ENCODE measurements at places on chromosomes 5 and 9.

DNA sequence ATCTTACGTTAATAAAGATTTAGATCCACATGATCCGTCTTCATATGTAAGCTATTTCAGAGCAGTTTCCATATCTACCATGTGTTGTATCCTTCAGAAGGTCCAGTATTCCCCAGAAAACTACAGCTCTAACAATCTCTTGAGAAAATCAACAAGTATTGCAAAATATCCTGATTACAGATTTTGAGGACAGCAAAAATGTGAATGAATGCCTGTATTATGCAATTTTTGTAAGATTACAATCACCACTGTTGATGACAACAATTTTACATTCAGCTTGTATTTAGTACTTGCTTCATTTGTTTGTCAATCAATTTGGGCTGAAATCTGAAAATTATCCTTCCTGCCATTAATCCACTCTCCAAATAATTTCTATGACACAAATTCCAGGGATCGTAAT is 43.0 kb upstream of the FLT4 start:
- no peak for DNase-seq

DNA sequence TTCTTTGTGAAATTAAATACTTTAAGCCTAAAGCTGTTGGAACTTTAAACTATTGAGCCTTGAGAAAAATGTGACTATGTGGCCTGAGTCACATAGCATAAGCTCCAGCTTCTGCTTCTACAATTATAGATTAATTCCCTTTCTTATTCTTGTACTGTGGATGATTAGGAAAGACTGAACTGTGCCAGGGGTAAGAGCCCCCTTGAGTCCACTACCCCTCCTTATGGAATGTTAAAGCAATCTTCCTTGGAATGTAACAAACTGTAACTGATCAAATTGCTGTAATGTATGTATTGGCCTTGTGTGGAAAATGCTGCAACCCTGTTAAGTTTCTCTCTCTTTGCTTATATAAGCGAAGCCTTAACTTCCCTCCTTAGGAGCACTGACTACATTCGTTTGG is 273.2 kb downstream of the FAM170A start:
- no peak for DNase-seq

DNA sequence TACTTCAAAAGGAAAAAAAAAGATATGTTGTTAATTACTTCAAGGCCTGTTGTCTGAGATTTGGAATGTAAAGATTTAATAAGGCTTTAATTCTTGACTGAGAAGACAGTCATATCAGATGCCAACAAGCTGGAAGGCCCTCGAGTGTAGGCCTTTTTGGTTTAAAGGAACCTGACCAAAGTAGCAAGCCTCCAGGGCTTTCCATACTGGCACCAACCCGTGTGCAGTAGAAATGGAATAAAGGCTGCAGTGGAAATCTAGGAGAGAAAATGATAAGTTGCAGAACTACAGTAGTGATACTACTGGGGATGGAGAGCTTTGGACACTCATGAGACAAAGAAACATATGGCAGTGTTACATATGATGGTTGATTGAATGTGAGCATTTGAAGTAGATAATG is 358.0 kb downstream of the TAF11L14 start:
- peak; percentile 70 for DNase-seq

GRCh38 chr5:172303162-172303561 is 19.6 kb upstream of the UBTD2 start:
- DNase-seq: no peak

DNA sequence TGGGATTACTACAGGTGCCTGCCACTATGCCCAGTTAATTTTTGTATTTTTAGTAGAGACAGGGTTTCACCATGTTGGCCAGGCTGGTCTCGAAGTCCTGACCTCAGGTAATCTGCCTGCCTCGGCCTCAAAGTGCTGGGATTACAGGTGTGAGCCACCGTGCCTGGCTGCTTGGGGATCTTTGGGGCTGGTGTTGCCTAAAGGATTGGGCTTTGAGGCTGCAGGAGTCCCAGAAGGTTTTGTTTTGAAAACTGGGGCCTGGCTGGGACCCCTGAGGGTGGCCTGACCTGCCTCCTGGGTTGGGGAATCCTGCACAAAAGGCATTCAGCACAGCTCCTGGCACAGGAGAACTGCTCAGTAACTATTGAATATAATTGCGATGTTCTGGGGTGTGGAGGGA is 25.1 kb upstream of the SHB start:
- DNase-seq: no peak

DNA sequence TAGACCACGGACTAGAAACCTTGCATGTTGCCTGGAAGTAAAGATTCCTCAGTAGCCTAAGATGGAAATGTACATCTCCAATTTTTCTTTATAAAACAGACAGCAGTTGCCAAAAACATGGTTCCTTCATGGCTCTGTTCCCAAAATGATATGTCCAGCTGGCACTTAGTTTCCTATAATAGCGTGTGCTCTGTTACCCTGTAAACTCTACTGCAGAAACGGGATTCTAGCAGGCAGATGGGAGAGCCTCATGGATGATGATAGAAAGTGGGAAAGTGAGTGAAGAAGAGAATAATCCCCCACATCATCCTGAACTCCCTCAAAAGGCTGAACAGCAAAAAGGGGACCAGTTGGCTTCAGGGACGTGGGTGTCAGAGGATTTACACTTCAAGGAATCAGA is 118.2 kb downstream of the FRMD3 start:
- DNase-seq: no peak

- no peak for DNase-seq
These were observed 54.2 kb downstream of the WHRN start for GRCh38 chr9:114450833-114451706.

GRCh38 chr5:148960070-148960769 is 102.6 kb downstream of the SH3TC2 start:
- no peak for DNase-seq

DNA sequence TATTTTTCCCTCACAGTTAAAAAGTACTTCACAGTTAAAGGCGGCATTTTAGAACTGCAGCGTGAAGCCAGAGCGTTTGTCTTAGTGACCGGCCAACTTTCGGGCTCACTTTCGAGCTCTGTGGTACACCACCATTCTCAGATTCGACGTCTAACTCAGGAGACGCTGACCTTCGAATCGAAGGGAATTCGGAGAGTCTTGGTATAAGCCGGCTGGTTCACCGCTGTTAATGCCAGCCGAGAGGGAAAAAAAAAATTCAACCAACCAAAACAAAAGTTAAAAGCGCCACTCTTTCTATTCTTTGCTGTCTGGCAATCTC is 544 bp upstream of the SNX24 start:
- DNase-seq: no peak

DNA sequence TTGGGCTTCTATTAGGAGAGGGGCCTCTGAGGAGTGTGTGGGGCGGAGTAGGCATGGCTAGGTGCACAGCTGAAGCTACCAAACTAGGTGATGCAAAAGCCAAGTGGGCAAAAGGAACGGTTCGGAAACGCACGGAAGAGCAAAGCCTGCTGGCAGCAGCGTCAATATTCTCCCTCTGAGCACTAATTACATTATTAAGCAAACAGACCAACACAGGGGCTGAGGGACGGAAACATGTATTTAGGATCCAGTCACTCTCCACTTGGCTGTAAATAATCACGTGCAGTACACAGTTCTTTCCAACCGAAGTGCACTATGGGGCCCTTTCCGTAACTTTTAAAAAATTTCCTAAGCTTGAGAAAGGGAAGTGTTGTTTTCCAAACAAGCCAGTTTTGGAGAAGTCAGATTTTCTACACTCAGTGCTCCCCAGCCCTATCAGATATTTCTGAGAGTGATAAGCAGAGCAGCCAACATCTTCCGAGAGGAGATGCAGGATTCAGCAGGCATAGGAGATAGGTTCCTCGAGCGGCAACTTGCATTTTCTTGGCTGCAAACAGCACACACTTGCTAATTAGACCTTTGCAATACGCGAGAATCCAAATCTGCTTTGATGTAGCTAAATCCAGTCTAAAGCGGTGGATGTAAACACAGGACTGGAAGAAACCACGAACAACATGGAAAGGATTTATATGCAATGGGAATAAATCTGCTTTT is 217.2 kb upstream of the TBCA start:
- no peak for DNase-seq

DNA sequence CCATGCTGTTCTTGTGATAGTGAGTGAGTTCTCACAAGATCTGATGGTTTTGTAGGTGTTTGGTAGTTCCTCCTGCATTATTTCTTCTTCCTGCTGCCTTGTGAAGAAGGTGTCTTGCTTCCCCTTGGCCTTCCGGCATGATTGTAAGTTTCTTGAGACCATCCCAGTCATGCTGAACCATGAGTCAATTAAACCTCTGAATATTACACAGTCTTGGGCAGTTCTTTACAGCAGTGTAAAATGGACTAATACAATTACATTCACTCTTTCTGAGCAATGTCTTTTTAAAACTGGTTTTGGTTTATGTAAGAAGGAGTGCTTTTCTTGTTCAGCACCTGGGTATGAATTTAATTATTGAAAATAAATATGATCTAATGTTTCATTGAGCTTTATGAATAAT is 50.7 kb upstream of the ARRDC3 start:
- no peak for DNase-seq

- DNase-seq: peak; percentile 49
These were observed 144.9 kb downstream of the GIN1 start for GRCh38 chr5:102975045-102975444.

- no peak for DNase-seq
These were observed 322.6 kb downstream of the FBXL17 start for GRCh38 chr5:108059334-108059733.

GRCh38 chr5:168898247-168898911 is 319.2 kb upstream of the PANK3 start:
- no peak for DNase-seq

DNA sequence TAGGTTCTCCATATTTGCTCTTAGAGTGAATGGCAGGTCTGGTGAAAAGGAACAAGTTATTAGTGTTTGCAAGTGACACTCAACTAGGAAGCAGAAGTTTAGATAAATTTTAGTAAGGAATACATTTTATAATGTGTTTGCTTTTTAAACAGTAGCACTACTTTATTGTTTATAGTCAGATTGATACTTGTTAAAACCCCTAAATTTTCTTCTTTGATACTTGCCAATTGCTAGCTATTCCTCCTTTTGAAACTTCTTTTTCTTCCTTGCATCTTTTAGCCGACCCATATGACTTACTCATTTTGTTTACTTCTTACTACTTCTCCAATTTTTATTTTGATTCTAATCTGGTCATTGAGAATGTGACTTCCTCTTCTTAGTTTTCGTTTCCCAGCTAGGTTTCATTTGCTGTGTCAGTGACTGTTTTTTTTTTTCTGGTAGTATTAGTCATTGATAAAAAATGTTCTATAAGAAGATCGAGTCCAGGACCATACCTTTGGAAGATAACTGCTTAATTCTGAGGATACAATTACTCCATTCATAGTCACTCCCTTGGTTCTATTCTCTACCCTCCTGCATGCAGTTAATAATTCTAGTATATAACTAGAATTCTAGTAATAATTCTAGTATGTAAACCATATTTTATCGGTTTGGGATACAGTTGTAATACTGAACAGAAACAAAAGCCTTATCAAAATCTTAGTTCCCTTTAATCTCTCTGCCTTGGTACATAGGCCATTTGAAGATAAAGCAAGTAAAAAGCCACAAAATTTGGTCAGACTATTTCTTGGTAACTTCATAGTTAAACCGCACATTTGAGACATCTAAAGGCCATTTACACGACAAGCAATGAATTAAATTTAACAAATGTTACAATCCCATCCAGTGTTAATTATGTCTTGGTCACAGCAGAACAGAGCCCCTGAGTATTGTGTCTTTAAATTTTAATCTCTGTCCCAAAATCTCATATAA is 2.8 kb upstream of the RICTOR start:
- DNase-seq: no peak

DNA sequence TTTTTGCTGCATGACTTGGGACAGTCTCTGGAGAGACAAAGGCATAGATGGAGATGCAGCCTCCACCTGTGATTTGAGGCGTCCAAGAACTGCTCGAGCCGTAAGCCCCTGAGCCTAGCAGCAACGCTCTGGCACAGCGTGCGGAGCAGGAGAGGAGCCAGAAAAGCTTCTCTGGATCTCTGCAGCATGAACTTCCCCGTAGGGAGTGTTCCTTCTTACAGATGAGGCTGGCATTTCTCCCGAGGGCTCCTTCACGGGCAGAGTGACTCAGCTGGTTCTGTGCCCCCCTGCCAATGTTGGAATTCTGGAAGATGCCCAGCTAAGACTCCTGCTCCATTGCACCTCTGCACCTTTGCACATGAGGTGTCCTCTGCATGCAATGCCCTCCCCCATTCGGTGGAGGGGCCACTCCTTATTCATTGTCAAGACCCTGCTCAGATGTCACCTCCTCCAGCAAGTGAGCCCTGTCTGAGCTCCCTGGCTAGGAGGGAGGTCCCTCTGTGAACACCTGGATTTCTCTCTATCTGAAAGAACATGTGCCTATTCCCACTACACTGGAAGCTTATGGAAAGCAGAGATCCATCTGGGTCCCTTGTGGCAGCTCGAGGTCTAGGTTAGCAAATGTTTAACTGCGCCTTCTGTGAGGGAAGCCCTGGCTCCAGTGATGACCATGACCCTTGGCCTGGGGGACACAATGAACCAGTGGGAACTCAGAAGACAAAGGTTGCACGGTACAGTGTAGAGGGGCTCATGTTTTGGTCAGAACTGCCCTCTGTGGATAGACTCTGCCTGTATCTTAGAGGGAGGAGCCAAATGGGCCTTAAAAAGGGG is 39.6 kb downstream of the SH3PXD2B start:
- no peak for DNase-seq

DNA sequence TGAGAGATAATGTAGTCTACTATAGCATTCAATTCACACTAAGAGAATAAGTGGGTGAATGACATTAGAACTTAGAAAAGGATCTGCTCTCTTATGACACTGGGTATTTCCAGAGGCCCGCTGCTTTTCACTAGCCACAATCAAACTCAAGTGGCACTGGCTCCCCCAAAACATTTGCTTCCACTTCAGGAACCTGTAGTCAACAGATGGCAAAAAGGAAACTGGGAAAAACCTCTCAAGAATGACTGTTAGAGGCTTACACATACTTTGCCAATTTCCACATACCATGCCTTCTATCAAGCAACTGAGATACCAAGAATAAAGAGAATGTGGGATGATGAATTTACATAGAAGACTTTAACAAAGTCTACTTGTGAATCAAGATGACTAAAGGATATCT is 11.2 kb downstream of the POC5 start:
- no peak for DNase-seq

DNA sequence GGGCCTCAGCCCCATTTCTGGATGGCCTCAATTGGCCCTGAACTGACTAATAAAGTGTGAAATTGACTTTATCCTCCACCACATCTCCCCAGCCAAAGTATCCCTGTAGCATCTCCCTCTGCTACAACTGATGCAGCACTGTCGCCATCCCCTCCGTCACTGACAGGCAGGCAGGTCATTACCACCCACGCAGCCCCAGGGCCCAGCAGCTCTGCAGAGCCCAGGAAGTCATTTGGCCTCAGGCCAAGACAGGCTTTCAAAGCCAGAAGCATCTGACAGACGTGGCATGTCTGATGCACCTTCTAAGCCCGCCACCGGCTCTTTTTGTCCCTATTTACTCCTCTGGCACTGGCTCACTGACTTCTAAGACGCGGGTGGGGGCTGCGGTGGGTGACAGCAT is 65.3 kb downstream of the ARHGEF37 start:
- DNase-seq: peak; percentile 79

GRCh38 chr9:98375138-98375726 is 119.8 kb upstream of the TBC1D2 start:
- DNase-seq: no peak
